Fibroblast of lung (primary cell): ENCODE measurements at places on chromosomes 5 and 9. TPM values are rescaled to one million over a fixed set of nuclear protein-coding genes. Genes with fewer than 3 reads are reported as not detected.

Gene PLPPR1
- total RNA-seq = not detected in 2 replicates

Gene SV2C
- total RNA-seq = not detected in 2 replicates

Gene RASEF
- total RNA-seq = 0.51 and 1.2 TPM in 2 replicates

Gene FOXD1
- total RNA-seq = 0.77 and 1.5 TPM in 2 replicates

Gene SCGB3A1
- total RNA-seq = not detected in 2 replicates

Gene RICTOR
- 25.2 and 26.3 TPM in 2 replicates for total RNA-seq

Gene ZFP2
- total RNA-seq = 1.5 and 2.8 TPM in 2 replicates
